Activated T-helper 1 cell treated with anti-CD3 and anti-CD28 coated beads, Interleukin-12 subunit alpha, Interleukin-12 subunit beta, Interleukin-2, Interleukin-4 antibody, amounts not matched to agents 30 ng/mL and 10 ng/mL and 1 ng/mL, durations not matched to agents 14 hours and 24 hours and 36 hours (primary cell): ENCODE measurements at places on chromosomes 3 and 15. TPM values are rescaled to one million over a fixed set of nuclear protein-coding genes. Genes with fewer than 3 reads are reported as not detected.
A peak's percentile ranks its signal among the peaks of the same experiment; 100 is the strongest.

HRG gene
- not detected in 2 replicates for total RNA-seq

MORC1 gene
- total RNA-seq: not detected in 2 replicates

CFAP100 gene
- not detected in 2 replicates for total RNA-seq

NOX5 gene
- 0.03 TPM in 1 of 2 replicates, not detected in the other for total RNA-seq

DNA sequence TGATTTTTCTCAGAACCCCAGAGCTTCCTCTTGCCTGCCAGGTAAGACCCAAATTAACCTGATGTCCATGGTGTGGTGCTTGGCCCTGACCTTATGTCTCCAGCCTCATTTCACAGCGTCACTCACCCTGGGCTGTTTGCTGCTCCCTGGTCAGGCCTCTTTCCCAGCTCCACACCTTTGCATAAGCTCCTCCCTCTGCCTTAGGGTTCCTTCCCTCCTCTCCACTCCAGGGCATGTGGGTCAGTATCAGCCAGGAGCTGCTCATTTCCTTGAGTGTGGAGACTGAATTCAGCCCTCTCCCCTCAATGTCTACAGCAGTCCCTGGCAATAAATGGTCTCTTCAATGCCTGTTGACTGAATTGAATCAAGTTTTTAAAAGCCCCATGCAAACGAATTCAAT lies 75.6 kb upstream of the ANKRD34C start:
- no peak for DNase-seq

- no peak for DNase-seq
These were observed 33.2 kb downstream of the SCAPER start for GRCh38 chr15:76871930-76872329.

DNA sequence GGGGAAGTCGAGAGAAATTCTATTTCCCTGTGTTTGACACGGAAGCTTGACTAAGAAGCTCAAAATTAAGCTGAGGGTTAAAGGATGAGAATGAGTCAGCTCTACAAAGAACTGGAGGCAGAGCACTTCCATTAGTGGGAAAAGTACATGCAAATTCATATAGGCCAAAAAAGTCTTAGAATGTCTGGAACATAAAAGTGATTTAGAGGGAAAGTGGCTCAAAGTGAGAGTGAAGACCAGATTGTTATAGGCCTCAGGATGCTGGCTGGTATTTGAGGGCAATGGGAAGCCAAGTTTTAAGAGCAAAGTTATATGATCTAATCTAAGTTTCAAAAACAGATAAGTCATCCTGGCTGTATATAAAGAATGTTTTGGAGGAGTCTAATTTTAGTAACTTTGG lies 857.3 kb downstream of the NAALADL2 start:
- no peak for DNase-seq

- DNase-seq: no peak
These were observed 765.8 kb upstream of the ROBO1 start for GRCh38 chr3:80533553-80533952.

- peak; percentile 56 for DNase-seq
These were observed 5.0 kb downstream of the FAM219B start for GRCh38 chr15:74901612-74902063.

DNA sequence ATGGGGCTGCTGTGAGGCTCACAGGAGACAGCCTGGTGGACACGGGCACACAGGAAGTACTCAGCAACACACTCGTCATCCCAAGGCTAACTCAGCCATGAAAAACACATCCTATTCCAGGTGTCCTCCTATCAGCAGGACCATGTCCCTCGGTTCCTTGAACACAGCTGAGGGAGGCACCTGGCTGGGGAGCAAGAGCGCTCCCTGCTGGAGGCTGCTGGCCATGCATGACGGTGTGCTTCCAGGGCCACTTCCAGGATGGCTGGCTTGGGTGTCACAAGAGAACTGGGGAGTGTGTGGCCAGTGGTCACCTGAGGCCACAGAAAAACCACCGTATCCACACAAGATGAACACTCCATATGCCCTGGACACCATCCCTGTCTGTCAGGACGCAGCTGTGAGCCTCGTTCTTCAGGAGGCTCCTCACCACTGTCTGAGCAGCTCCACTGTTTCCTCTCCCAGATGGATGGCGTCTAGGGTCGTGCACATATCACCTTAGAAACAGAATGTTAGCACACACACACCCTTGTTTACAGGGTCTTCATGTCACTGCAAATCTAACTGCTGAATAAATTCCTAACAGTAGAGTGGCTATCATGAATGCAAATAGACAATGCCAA lies 31.0 kb downstream of the POC1A start:
- DNase-seq: peak; percentile 65

DNA sequence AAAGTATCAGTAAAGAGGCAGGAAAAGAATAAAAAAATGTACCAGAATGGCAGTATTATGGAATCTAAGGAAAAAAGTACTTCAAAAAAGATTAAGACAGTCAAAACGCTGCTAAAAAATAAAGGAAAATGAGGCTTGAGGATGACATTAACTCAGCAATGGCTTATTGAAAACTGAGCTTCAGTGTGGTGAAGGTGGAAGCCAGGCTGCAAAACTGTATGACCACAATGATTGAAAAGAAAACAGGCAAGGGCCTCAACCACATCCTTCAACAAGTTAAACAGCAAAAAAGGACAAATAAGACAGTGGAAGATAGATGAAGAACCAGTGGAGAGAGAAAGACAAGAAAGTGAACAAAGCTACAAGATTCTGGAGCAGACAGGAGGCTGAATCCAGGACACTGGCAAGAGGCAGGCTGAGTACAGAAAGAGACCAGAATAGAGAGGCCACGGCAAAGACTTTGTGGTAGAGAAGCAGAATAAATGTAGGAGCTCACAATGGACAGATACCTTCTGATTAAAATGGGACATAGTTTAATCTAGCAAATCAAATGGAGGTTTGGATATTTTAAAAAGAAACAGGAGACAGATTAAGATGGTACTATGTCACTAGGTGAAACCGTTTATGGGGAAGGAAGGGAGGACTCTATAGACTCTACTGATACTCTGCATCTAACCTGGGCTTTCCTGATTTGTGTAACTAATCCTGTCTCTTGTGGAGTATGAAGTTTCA lies 86.1 kb downstream of the TJP1 start:
- DNase-seq: peak; percentile 1

GRCh38 chr3:45110509-45110833 lies 35.7 kb downstream of the CDCP1 start:
- DNase-seq: no peak

DNA sequence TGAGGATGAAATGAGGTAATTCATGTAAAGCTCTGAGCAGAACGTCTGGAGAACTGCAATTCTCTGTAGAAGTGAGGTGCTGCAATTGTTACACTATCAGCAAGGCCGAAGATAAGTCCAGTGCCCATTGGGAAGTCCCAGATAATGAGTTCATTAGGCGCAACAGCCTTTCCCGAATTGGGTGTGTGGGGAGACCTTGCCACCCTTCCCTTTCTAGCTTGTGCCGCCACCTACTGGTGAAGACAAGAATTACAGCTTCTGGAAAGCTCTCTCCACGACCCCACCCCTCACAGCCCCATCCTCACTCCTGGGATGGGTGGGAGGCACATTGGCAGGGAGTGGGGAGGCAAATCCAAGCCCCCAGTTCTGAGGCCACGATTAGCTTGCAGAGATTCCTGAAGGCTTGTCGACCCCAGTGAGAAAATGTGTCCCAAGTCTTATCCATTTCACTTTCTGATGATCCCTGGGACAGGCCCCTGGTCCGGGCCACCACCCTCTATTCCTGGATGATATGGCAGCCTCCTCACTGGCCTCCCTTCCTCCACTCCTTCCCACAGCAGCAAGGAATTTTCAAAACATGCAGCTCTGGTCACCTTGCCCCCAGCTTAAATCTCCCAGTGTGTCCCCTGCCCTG lies 36.4 kb downstream of the FAM3D start:
- DNase-seq: peak; percentile 46

- no peak for DNase-seq
These were observed 67.8 kb upstream of the SEC61A1 start for GRCh38 chr3:127984241-127984975.

DNA sequence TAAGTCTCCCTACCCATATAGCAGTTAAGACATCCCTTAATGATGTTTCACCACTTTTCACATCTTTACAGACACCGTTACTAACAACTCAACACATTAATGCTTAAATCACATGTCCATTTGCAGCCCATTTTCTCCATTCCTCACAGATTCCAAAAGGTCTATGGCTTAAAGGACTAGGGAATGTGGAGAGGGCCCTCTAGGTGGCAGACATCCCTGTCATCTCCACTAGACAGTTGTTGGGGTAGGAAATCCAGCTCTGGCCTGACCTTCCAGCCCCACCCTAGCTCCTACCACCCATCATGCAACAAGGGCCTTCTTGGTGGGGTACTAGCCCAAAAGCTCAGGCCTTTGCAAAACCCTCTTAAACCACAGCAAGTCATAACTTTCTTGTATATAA lies 25.2 kb downstream of the CPEB1 start:
- DNase-seq: no peak

DNA sequence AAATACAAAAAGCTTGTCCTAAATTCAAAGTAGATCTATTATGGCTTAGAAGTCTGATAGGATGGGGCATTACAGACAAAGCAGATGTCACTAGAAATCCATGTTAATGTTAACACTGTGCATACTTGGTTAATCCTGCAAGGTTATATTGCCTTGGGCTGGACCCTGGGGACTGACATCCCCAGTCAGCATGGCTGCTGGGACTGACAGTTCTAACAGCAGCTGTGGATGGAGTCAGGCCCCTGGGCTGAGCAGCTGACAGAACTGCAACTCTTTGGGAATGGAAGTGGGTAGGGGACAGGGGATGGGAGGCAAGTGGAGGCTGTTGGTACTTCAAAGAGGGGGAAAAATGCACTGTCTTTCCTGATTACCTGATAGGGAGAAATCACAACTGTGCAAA lies 7.5 kb downstream of the P2RY1 start:
- DNase-seq: no peak

- DNase-seq: no peak
These were observed 157.0 kb downstream of the CHST2 start for GRCh38 chr3:143276592-143276991.

DNA sequence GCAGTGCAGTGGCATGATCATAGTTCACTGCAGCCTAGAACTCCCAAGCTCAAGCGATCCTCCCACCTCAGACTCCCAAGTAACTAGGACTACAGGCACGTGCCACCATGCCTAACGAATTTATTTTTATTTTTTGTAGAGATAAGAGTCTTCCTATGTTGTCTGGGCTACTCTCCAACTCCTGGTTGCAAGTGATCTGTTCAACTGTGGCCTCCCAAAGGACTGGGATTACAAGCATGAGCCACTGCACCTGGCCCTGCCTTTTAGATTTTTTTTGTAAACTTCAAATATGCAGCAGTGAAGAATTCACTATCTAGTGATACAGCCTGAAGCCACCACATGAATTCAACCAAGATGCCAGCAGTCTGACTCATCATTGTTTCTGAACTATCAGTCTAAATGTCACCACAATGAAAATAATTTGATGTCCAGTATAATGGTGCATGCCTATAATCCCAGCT lies 32.7 kb downstream of the UBXN7 start:
- no peak for DNase-seq

DNA sequence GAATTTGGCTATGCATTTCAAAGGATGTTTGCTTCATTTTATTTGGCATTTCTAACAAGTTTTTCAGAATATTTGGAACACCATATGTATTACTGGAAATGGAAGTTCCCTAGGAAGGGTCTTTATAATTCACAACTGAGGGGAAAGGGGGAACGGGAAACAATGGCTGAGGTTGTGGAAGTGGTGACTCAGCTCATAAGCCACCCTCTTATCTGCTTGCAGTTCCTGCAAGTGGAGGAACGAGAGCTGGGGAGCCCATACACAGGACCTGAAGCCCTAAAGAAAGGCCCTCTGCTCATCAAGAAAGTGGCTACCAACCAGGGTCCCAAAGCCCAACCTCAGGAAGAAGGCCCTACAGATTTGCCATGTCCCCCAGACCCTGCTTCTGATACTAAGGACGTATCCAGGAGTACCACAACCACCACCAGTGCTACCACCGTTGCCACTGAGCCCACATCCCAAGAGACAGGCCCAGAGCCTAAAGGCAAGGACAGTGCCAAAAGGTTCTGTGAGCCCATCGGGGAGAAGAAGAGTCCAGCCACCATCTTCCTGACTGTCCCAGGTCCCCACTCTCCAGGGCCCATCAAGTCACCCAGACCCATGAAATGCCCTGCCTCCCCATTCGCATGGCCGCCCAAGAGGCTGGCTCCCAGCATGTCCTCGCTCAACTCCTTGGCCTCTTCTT lies 37.9 kb downstream of the ESYT3 start:
- no peak for DNase-seq

GRCh38 chr15:82698711-82699345 lies 10.8 kb downstream of the AP3B2 start:
- DNase-seq: no peak

GRCh38 chr15:51172193-51172592 lies 77.5 kb upstream of the TNFAIP8L3 start:
- DNase-seq: no peak

- DNase-seq: no peak
These were observed 3.9 kb downstream of the OXTR start for GRCh38 chr3:8765528-8765927.

GRCh38 chr3:31819441-31819840 lies 161.6 kb downstream of the OSBPL10 start:
- DNase-seq: no peak

GRCh38 chr3:79724206-79724605 lies 43.6 kb downstream of the ROBO1 start:
- no peak for DNase-seq

DNA sequence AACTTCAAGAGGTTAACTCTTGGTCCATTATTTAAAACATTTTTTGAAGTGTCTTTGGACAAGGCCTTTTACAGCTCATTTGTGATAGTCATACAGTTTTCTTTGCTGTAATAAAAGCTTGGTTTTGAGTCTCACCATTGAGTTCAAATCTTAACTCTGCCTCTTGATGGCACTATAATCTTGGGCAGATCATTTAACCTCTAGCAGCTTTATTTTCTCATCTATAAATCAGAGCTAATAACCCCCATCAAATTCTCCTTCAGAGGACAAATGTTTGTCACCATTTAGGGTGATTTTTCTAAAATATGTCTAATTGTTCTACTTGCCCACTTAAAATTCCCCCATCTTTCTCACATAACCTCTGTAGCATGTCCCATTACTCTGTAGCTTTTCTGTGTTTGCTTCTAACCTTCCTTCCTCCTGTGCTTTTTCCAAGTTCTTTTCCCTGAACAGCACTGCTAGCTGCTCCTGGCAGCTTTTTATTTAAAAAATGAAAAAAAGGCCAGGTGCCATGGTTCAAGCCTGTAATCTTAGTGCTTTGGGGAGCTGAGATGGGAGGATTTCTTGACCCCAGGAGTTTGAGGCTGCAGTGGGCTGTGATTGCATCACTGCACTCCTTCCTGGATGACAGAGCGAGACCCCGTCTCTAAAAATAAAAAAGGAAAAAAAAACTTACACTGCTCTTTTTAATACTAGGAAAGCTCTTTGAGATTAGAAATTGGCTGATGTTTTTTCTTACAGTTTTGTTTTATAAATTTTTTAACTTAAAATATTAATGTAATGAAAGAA lies 28.5 kb downstream of the UBE2E1 start:
- no peak for DNase-seq

- no peak for DNase-seq
These were observed 26.9 kb downstream of the MKRN2OS start for GRCh38 chr3:12518261-12519028.

DNA sequence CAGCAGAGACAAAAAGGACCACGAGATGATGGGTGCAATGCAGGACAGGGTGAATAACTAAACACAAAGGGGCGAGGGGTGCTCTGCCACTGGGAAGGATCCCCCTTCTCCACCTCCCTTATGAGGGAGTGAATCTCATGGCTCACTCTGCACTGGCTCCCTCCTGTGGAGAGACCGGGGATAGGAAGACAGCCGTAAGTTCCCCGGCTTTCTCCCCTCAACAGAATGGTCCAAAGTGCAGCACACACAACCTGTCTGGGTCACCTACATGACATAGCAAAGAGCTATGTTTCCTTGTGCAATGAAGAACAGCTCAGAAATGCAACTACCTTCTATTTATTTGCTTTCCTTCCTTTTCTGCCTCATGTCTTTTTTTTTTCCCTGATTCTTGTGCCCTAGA lies 7.8 kb upstream of the ACSBG1 start:
- no peak for DNase-seq
